ENCODE measurements at places on chromosomes 3 and 15.
A peak's percentile ranks its signal among the peaks of the same experiment; 100 is the strongest.

DNA sequence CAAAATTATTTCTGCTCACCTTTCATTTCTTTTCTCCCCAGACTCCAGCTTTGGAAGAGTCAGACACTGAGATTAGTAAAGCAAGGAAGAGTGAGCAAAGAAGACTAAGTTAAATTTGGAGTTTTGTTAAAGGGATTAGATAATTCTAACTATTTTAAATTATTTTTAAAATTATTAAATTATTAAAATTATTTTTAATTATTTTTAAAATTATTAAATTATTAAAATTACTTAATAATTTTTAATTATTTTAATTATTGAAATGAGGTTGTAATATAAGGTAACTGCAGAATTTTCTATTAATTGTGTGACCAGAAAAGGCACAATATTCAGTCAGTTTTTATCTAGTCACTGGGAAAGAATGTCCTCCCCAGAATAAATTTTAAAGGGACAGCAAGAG lies 185.0 kb upstream of the EOMES start:
- no peak for DNase-seq

DNA sequence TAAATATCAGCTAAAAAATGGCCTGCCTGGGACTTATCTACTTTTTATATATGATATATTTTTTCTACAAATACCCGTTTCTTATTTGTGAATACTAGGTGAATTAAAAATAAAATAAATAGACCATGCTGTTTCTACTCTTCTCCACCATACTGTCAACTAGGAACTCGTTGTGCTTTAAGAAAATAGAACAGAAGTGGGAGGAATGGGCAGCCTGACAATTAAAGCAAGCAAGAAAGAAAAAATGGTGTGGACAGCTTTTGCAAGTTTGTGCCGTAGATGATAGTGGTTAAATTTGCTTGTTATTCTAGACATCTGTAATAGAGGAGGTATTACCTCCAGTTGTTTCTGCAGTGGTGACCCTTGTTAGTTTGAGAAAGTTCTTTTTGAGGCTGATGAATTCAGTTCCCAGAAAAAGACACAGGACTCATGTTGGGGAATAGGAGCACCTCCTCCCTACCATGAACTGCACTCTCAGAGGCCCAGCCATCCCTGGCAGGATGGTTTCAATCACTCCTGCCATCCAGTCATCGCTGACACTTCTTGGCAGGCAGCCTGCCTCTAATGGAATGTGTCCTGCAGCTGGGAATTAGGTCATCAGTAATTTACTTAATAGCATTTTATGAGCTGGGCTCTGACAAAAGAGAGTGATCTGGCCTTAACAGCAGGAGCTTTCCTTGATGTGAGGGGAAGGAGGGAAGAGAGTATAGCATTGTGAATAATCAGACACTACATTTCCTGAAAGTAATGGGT lies 105.0 kb upstream of the GAP43 start:
- peak; percentile 16 for DNase-seq

GRCh38 chr3:29605845-29606244 lies 325.0 kb downstream of the RBMS3 start:
- DNase-seq, result no peak

DNA sequence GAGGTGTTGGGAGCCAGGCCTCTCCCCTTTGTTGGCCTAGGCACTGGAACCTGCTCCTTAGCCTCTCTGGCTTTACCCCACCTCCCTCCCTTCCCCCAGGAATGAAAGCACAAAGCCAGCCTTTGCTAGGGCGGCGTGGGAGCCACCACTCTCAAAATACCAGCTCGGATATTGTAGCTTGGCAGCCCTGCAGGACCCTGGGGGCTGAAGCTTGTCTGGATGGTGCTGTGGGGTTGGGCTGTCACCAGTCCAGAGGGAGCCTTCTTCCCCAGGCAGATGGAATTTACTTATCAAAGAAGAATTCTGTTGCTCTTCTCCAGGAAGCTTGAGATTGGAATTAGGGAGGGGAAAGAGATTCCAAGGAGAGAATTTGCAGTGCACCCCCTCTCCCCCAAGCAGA lies 14.9 kb upstream of the GRM2 start:
- DNase-seq, result no peak

GRCh38 chr15:98296653-98297052 lies 336.1 kb downstream of the ARRDC4 start:
- DNase-seq, result no peak

DNA sequence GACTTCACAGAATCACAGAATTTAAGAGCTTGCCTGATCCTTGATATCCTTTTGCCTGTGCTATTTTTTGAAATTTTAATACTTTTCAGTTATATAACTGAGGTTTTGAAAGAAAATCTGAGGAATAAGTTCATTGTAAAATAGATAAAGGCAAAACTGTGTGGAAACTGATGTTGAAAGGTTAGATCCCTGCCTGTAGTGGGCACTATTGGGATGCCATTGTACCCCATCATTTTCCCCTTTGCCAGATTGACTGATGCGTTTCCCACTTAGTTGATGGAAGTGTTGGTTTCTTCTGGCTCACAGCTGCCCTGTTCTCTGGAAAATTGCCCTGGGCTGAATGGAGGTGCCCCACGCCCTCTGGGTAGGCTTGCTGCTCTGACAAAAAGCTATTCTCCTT lies 387.9 kb downstream of the RBMS3 start:
- DNase-seq, result no peak

DNA sequence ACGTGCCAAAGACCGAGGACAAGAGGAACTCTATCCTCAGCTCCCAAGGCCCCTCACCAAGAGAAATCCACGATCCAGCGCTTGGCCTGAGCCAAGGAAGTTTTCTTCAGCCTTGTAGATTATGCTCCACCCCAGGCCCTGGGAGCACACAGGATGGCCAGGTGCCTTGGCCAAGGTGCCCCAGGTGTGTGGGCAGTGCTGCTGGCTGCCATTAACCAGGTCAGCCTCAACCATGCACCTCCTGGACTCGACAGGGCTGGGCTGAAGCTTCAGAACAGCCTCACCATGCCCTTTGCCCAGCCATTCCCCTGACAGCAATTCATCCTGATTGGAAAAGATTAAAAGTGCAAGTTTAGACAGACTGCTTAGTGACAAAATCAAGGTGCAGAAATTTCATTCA lies 10.9 kb upstream of the MESP1 start:
- no peak for DNase-seq

DNA sequence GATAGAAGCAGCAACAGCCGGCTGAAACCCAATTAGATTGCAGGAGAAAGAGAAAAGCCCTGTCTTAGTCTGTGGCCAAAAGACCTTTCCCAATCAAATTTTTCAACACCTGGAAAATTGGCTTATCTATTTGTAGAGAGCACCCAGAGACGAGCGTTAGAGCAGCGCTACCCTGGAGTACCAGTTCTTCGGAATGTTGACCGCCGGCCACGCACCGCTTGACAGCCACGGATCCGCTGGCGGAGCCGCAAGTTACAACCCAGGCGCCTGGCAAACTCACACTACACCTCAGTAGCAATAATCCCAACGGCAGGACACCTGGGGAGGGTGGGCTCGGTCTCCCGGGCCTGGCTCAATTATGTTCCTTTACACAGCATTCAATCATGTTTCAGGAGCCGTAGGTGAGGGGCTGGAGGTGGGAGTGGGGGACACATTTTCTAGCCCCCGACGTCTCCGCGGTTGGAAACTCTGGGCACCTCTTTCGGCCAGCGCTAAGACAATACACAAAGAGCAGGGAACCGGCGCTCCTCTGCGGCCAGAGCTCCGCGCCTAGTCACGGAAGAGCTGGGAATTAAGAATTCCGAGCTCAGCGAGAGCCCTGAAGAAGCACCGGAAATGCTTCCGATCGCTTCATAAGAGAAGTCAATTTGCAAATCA lies 1.2 kb downstream of the MB21D2 start:
- DNase-seq, result peak; percentile 50

DNA sequence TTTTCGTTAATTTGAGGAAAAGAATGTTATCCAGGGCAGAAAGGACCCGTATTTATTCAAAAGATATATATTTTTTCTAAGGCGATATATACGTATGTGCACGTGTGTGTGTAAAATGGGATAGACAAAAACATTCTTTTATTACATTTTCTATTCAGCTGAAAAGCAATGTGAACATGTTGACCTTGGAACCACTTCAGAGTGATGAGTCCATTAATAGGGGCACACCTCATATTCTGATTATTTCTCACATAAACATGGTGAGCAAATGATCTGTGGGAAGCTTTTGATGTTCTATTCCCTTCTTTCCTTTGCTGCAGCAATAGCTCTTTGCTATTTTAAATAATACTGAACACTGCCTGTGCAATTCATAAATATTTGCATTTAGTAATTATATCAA lies 87.6 kb downstream of the SYNPR start:
- no peak for DNase-seq

DNA sequence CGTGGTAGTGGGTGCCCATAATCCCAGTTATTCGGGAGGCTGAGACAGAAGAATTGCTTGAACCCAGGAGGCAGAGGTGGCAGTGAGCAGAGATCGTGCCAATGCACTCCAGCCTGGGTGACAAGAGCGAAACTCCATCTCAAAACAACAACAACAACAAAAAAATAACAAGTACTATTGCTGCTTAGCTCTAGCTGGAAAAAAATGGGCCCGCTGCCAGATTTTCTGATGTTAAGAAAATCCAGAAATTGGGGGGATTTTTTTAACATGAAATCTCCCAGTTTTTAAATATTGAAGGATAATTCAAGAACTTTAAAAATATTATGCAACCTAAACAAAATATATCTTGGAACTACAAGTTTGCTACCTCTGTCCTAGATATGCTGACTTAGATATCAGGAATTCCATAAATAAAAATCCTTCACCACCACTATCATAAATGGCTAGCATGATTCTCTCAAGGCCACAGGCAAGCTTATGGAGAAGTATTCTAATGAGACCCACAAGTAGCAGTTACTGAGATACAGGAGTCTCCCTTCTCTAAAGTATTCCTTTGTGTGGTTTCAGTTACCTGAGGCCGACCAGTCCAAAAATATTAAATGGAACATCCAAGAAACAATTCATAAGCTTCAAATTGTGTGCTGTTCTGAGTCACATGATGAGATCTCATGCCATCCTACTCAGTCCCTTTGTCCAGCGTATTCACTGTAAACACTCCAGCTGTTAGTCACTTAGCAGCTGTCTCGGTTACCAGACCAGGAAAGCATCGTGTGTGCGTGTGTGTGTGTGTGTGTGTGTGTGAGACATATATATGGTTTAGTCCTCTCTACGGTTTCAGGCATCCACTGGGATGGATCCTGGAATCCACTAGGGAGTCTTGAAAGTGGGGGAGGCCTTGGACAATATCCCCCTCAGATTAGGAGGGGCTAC lies 277.2 kb downstream of the TBL1XR1 start:
- DNase-seq, result peak; percentile 43

DNA sequence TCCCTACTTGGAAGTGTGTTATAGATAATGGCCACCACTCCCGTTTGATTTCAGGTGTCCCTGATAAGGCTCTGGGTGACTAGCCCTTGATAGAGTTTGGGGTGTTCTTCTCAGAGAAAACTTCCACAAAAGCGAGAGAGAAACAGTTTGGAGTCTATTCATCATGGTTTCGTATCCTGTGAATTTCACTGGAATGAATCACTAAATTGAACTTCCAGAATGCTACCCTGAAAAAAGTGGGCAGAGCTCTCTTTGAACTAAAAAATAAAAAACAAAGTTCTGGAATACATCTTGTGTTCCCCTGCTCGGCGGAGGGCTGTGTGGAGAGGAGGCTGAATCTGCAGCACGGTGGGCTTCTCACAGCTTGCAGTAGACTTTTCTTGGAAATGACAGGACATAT lies 52.8 kb upstream of the FAM98B start:
- DNase-seq, result no peak

- DNase-seq, result peak; percentile 54
Observed at GRCh38 chr15:62648954-62649353, 393.6 kb upstream of the TPM1 start.

DNA sequence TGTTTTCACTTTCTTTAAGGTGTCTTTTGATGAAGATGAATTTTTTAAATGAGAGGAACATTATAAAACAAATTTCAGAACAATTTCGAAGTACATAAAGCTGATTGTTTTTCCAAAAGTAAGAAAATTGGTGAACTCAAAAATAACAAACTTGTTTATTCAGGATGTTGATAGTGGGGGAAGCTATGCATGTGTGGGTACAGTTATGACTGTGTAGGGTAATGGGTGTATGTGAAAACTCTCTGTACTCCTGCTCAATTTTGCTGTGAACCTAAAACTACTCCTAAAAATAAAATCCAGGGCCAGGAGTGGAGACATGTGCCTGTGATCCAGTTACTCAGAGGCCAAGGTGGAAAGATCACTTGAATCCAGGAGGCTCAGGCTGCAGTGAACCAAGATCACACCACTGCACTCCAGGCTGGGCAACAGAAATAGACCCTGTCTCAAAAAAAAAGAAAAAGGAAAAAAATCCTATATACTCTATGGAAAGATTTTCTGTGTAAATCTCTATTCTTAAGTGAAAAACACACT lies 37.2 kb downstream of the PIK3CB start:
- no peak for DNase-seq

- no peak for DNase-seq
Observed at GRCh38 chr3:116256843-116257485, 188.3 kb downstream of the LSAMP start.

- no peak for DNase-seq
Observed at GRCh38 chr15:80887148-80887547, 102.5 kb downstream of the MESD start.

- DNase-seq, result no peak
Observed at GRCh38 chr3:112734171-112734570, 93.2 kb upstream of the CCDC80 start.

- DNase-seq, result no peak
Observed at GRCh38 chr15:59271595-59272201, 65.1 kb downstream of the LDHAL6B start.

GRCh38 chr3:148716657-148717056 lies 19.0 kb downstream of the AGTR1 start:
- DNase-seq, result peak; percentile 25

- no peak for DNase-seq
Observed at GRCh38 chr3:159877924-159878323, 110.7 kb upstream of the IL12A start.

DNA sequence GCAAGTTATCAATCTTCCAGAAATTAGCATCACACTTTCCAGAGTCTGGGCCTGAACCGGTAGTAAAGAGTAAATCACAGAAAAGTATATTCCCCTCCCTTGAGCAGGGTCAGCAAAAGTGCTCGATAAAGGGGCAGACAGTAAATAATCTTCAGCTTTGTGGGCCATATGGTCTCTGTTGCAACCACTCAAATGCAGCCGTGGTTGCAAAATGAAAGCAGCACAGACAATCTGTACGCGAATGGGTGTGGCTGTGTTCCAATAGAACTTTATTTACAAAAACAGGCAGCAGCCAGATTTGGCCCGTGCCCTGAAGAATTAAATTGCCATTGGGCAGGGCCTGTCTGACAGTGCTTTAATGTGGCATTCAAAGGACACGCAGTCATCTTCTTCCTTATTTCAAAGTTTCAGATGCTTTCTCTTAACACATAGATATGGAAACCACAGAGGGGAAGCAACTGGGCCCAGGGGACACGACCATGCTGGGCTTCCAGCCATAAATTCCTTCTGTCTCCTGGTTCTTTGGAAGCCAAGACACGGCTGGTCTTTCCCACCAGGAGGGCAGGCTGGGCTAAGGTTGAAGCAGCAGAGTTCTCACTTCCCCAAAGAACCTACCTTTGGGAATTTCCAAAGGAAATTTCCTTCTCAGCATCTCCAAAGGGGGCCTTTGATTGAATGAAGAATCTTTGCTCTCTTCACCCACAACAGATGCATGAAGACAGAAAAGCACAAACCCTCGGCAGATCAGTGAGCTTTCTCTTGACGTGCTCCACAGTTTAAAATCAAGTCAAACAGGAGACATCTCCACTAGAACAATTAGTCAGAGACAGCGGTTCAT lies 489.8 kb upstream of the PROK2 start:
- no peak for DNase-seq

Measured in HT-29 (cell line).